ENCODE measurements at places on chromosomes 11 and 22. TPM values are rescaled to one million over a fixed set of nuclear protein-coding genes. Genes with fewer than 3 reads are reported as not detected.

Gene PRRG4
- total RNA-seq, result 2.3 TPM

Gene SULT4A1
- total RNA-seq, result not detected

Gene EHF
- total RNA-seq, result 1.7 TPM

Gene RAPSN
- total RNA-seq, result 0.32 TPM

Gene SLC15A3
- total RNA-seq, result not detected

Gene MUC5AC
- 2.9 TPM for total RNA-seq

Gene AAMDC
- total RNA-seq, result 26.1 TPM

Gene CASP1
- not detected for total RNA-seq

Gene NTM
- not detected for total RNA-seq

Gene YAP1
- 59.6 TPM for total RNA-seq

Gene NAALADL1
- 0.18 TPM for total RNA-seq

Gene APBB1
- 19.3 TPM for total RNA-seq

Gene F2
- total RNA-seq, result 2.1 TPM

Gene IL17REL
- 0.05 TPM for total RNA-seq

Gene ALX4
- 1.2 TPM for total RNA-seq

Gene EMID1
- 0.23 TPM for total RNA-seq

Gene ANAPC15
- total RNA-seq, result 79.5 TPM

Gene ZFTA
- 4.7 TPM for total RNA-seq

Measured in A549 treated with dexamethasone at 1 μM for 4 hours (cell line).